Spinal cord (tissue), 10 donors: ENCODE measurements at places on chromosomes 13 and 19.

GRCh38 chr13:106619688-106620555, 52.0 kb upstream of the ARGLU1 start:
- DNase-seq = peak; percentile 84

DNA sequence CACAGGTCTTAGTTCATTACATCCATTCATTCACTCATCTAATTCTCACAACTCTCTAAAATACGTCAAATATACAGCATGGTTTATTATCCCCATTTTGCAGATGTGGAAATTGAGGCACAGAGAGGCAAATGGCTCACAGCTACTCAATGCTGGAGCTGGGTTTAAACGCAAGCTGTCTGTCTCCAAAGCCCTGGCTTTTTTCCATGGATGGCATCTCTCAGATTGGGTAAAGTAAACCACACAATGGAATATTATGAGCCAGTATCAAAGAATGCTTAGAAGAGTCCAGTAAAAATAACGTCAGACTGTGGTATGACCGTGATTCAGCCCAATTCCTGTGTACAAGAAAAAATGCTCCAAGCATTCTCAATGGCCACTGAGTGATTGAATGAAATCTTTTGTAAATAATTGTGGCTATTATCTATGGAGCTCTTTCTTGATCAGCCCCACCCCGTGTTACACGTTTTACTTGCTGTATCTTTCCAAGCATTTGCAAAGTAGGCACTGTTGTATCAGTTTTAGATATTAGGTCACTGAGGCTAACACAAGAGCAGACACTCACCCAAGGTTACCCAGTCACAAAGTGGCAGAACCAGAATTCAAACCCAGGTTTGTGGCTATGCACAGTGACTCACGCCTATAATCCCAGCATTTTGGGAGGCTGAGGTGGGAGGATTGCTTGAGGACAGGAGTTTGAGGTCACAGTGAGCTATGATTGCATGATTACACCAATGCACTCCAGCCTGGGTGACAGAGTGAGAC, 5.5 kb upstream of the ACP7 start:
- no peak for DNase-seq

DNA sequence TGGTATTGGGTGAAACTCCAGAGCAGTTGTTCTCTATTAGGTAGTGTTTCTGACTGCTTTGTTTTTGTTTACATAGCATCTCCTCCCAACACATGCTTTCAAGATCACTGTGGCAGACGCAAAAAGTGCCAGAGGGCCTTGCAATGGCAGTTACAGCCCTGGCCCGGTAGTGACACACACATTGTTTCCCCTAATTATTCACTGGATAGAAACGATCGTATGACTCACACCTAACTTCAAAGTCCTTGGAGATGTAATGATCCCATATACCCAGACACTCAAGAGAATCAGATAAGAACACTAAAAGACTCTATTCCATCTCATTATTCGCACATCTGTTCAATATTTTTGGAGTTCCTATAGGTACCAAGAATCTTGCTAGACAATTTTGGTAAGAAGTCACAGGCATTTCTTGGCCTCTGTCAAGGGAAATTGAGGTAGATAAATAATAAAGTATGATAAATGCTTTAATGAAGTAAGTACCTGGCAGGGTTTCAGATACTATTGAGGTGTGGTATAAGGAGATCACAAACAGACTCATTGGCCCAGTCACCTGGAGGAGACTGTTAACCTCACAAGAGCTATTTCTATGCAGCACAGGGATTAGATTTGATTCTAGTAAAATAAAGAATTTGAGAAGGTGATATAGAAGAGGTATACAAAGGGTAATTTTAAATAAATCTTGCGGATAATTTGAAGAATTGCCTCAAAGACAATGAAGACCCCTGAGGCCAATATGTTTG, 485.3 kb downstream of the SLITRK6 start:
- peak; percentile 3 for DNase-seq

- DNase-seq = no peak
These were observed 1.4 kb downstream of the GRIN3B start for GRCh38 chr19:1001538-1002166.

DNA sequence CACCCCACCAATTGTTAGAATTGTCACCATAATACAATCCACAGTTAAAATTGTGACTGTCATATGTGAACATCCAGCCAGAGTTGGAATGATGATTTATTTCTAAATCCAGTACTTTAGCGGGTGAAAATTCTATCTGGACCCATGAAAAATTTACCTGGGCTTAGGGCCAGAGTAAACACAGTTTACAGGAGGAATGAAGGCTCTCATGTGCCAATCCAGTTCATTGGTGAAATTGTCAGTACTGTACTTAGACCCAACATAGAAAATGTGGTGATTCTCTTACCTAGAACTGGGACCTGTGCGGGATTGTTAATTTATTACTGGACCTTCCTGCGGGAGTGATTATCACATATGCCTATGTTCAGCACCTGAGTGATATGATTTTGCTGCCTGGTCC, 27.3 kb upstream of the ZNF681 start:
- DNase-seq = no peak

DNA sequence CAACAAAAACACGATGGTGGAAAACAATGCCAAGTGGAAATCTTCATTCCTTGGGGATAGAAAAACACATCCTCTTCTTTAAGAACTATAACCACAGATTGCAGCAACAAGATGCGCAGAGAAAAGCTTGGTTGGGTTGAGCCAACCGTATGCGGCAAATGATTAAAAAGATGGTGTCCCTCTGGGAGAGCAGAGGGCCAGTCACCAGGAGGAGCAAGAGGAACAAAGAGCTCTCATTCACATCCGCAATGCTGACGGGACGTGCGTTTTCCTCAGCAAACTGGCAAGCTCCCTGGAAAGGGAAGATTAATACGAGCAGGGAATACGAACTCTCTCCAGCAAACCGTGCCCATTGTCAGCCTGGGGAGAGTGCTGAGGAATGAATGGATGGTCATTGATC, 141.6 kb downstream of the KATNAL1 start:
- DNase-seq = peak; percentile 80

DNA sequence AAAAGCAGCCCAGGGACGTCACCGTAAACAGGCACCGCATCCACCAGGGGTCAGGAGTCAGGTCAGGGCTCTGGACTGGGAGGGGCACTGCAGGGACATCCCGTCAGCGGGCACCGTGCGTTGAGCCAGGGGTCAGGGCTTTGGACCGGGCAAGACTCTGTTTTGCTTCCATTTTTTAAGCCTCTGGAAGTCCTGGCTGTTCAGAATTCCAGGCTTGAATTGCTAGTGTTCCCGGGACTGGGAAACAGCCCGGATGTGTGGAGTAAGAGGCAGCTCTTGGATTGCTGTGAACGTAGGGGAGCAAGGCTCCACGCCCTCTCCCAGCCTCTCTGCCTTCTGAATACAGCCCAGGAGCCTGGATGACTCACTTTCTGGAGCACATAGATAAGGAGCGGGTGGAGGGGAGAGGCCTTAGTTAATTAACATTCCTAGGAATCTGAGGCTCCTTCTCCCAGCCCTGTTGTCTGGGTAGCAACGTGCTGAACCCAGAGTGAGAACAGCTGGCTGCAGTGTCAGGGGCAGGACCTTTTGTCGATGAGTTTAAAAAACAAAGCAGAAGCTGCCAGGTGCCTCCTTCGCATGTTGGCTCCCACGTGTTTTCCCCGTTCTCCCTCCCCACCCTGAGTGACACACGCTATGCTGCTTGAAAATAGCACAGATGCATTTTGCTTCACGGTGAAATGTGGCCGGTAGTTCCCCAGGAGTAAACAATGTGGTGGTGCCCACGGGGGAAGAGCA, 21.9 kb downstream of the ATP11A start:
- no peak for DNase-seq

DNA sequence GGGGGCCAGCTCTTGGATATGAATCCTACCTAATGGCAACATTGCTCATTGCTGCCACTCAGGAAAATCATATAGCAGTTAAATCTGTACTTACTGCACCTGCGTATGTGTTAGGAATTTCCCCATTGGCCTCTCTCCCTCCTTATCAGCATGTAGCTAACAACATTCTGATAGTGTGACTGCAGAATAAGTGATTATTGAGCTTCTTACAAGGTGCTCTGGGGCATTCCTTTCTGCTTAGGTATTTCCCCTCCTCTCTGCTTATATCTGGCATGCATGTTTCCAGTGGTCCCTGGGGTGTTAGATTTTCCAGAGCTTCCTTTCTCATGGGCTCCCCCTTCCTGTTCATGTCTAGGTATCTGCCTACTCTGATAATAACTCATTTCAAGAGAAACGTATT, 414.1 kb upstream of the SLITRK1 start:
- no peak for DNase-seq

DNA sequence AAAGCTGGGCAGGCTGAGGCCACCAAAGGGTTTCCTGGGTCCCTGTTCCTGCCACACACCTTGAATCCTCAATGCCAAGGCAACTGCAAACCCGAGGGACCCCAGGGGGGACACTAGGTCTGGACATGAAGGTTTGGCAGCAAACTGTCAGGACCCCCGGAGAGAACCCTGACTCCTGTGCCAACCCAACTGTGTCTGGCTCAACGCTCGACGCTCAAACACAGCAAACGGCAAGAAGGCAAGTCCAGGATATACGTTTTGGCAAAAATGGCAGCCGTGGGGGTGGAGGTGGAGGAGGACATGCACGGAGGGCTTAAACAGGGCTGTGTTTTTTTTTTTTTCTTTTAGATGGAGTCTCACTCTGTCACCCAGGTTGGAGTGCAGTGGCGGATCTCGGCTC, 73.0 kb downstream of the GADD45B start:
- no peak for DNase-seq

GRCh38 chr13:25752957-25753551, 298.8 kb downstream of the SHISA2 start:
- DNase-seq = no peak

DNA sequence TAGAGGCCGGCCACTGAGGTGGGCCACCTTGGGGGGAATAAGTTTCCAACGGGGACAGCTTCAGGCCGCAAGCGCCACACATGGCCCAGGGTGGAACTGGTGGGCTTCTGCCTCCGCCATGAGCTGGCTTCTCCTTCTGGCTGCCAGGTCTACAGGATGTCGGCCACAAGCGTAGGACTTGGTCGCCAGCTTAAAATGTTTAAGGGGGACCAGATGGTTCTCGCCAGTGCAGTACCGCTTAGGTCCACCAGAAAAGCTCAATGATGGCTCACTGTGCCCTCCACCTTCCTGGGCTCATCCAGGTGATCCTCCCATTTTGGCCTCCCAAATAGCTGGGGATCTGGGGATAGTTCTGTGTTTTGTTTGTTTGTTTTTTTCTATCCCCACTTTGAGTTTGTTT, 38.7 kb upstream of the ZNF254 start:
- DNase-seq = no peak

- DNase-seq = no peak
These were observed 887 bp downstream of the SIPA1L3 start for GRCh38 chr19:37907735-37908455.

GRCh38 chr13:49643035-49643646, 14.8 kb downstream of the ARL11 start:
- no peak for DNase-seq

GRCh38 chr13:72760189-72760588, 21.5 kb downstream of the DIS3 start:
- no peak for DNase-seq

GRCh38 chr19:4732680-4733114, 9.1 kb upstream of the DPP9 start:
- DNase-seq = no peak

DNA sequence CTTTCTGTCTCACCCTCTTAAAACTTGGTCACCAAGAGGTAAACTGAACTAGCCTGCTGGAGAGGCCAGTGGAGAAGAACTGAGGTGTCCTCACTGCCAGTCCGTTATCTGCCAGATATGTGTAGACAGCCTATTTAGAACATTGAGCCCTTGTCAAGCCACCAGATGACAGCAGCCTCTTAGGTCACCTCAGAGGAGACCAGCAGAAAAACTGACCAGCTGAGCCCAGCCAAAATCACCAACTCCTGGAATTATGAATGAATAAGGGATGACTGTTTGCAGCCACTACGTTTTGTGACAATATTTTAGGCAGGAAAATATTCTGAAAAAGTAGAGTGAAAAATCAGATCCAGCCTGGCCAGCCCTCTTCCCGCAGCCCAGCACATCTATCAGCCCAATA, 513.9 kb downstream of the DCT start:
- DNase-seq = no peak

- DNase-seq = no peak
These were observed 34.9 kb downstream of the PAK4 start for GRCh38 chr19:39160523-39160861.

- DNase-seq = no peak
These were observed 69.9 kb downstream of the SLAIN1 start for GRCh38 chr13:77767413-77767812.

GRCh38 chr13:100476963-100477362, 111.6 kb downstream of the GGACT start:
- peak; percentile 62 for DNase-seq

DNA sequence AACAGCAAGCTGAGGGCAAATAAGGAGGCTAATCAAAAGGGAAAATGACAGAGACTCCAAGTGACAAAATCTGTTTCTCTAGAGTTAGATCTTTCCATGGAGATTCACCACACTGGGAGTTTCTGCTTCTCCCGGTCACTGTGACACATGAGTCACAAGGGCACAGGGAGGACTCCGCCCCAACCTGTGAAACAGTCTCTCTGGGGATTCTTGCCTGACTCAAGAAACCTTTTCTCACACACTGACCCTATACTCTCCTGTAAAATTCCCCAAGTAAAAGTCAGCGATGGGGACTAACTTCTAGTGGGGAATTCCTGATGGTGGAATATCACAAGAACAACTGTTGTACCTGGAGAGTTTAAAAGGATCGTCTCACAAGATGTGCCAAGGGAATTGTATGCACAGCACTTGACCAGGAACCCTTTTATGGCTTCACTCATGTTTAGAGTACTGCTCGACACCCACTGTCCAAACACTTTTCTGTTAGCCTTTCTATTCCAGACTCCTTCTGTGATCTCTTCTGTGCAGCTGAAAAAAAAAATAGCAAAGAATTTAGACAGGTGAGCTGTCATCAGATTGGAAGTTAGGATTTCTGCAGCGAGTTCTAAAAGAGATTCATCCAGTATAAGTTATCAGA, 46.8 kb upstream of the URAD start:
- no peak for DNase-seq

GRCh38 chr13:38283346-38283745, 66.3 kb upstream of the UFM1 start:
- DNase-seq = no peak

DNA sequence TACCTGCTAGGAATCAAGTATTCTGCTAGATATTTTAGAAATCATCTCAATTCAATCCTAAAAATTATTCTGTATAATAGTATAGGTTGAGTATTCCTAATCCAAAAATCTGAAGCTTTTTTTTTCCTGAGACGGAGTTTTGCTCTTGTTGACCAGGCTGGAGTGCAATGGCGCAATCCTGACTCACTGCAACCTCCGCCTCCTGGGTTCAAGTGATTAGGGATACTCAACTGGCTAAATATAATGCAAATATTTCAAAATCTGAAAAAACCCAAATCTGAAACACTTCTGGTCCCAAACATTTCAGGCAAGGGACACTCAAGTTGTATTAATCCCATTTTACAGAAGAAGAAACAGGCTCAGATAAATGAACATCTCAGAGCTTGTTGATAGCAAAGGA, 17.2 kb upstream of the USPL1 start:
- no peak for DNase-seq
